ENCODE measurements at places on chromosomes 5 and 9.

DNA sequence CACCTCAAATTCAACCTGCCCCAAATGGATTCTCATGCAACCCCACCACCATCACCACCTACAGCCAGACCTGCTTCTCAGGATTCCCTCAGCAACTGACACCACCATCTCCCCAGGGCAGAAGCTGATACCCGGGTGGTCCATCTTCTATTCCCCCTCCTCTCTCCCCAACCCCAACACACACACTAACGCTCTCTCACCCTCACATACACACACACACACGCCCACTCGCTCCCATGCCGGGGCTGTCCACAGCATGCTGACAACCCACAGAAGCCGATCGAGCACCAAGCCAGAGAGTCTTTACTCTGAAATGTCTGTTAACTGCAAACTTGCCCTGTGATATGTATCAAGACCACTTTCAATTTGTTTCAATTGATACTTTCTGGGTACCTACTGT, 28.4 kb downstream of the B4GALT1 start:
- no peak for DNase-seq

GRCh38 chr5:56516035-56516434, 282.9 kb upstream of the ANKRD55 start:
- DNase-seq = no peak

DNA sequence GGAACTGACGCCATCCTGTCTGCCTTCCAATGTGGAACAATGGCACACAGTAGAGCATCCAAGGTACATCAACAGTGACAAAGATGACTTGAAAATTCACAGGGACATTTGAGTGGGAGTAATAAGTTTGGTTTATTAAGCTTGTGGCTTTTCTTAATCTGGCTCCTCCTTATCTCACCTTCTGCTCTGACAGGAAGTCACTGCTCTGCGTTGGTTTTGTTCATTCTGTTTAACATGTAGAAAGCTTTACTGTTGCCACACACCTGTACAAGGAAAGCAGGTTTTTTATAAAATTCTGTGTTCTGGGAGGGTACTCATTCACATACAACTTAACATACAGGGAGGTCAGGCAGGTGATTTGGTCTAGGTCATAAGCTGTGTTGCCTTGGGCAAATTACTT, 1.6 kb upstream of the GZMK start:
- DNase-seq = no peak

DNA sequence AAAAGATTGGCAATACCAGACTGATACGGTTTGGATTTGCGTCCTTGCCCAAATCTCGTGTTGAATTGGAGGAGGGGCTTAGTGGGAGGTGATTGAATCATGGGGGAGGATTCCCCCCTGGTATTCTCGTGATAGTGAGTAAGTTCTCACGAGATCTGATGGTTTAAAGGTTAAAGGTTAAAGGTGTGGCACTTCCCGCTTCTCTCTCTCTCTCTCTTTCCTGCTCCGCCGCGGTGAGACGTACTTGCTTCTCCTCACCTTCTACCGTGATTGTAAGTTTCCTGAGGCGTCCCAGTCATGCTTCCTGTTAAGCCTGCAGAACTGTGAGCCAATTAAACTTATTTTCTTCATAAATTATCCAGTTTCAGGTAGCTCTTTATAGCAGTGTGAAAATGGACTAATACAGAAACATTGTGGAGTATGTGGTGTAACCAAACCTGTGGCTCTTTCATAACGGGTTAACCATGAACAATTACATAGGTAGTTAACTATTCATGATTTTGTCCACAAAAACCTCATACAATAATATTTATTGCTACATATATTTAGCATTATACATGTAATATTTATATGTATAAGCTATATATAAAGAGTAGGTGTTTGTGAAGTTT, 107.5 kb downstream of the ANXA1 start:
- DNase-seq = no peak

- peak; percentile 62 for DNase-seq
These were observed 420.8 kb upstream of the GRAMD2B start for GRCh38 chr5:126002222-126002897.

DNA sequence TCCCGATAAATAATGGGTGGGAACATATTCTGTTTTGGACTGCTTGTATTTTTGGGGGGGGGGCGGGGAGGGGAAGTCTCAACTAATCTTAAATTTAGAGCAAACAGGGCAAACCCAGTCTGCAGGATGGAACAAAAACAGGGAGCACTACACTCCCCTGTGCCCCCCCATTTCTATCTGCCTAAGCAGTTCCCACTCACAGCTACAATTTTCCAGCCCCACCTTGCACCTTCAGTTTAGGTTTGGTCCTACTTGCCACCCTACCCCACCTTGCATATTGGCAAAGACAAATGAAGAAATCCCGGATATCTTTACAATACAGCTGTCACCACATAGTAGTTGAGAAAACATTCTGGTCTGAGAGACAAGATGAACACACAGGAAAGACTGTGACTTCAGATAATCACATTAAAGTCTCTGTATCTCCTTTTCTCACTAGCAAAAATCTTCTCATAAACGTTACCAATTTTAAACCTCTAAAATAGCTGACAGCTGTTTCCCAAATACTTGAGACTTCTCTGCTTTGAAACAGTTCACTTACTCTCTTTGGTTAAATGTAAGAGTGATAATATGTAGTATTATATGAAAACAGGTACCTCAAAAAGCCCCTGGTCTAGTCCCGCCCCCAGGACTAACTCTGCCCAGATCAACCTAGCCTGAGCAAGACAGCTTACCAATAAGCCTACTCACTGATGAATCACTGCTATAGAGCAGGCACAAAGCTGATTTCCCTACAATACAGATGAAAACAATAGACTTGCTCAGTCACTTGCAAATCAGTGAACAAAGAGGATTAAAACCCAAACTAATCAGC, 5.2 kb upstream of the RAPGEF6 start:
- peak; percentile 10 for DNase-seq

DNA sequence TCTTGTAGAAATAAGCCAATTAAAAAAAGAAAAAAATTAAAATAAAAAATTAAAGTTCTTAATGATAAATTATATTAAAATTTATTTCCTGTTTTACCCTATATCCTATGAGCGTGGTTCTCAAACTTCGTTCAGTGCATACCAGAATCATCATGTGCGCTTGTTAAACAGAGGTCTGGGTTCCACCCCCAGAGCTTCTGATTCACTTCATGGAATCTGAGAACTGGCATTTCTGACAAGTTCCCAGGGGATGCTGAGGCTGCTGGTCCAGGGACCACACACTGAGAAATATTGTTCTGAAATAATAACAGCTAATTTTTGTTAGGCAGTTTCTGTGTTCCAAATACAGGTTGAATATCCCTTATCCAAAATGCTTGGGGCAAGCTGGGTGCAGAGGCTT, 79.3 kb downstream of the TMC1 start:
- DNase-seq = no peak

DNA sequence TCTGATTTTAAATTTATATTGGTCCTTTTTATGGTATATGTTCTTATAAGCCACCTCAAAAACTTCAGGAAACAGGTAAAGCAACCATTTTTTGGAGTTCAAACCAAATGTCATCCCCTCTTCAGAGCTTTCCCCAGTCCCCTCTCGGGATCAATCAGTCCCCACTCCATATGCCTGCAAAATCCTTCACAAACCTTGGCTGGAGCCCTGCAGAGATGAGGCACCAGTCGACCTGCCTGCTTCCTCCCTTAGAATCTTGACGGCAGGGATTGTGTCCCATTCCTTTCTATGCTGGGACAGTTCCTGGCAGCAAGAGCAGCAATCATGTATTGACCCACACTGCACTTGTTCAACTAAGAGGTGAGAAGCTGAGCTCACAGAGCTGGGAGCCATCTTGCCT, 22.6 kb downstream of the B4GALT1 start:
- no peak for DNase-seq

DNA sequence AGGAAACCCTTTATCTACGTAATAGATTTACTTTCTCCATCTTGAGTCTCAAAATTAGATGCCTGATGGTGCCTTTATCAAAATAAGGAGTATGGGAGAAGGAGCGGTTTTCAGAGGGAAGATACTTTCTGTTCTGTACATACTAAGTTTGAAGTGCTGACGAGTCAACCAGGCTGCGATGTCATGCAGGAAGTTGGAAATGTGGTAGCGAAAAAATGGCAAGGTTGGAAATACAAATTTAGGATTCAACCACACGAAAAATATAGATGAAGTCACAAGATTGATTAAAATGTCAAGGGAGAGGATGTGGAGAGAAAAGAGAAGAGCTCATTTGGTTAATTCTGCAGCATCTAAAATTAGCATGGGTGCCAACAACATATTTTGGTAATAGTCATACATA, 129.5 kb downstream of the FOXD1 start:
- no peak for DNase-seq

DNA sequence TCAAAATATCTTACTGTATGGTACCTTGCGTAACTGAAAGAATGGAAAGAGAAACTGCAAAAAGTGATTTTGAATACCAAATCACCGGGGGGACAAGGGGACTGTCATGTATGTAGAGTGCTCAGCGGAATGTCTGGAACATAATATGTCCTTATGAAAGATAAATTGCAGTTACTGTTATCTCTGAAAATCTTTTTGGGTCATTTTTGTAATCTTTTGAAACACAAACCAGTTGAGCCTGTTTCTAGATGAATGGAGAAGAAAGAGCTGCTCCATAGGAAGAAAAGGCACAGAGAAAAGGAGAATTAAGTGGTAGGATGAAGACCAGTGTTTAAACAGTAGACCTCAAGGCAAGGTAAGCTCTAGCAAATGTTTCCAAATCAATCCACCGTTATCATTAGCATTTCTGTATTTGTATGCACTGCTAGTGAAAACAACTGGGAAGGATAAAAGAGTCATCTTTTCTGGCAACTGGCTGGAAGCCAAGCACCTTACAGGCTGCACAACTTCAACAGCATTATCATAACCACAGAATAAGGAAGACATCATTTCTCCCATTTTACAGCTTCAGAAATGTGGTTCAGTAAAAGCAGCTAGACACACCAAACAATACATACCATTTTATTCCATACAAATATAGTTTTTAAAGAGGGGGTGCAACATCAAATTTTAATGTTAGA, 158.5 kb downstream of the TRPM3 start:
- no peak for DNase-seq

- DNase-seq = peak; percentile 97
These were observed 965 bp downstream of the PTGDS start for GRCh38 chr9:136978073-136978864.

DNA sequence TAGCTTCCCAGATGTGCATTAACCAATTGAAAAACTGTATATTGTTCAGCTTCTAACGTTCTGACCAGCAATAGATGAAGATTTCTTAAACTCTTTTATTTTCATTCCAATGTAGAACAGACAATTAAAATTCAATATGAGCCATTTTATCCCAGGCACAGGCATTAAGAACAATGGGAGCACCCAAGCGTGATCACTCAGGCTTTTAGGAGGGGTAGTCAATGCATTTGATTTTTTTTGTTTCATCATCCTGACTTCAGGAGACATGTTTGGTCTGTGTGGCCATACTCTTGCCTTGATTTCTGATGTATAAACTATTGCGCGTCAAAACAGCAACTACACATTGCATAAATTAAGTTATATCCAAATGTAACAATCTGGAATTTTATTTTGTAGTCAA, 653.0 kb upstream of the RORB start:
- DNase-seq = no peak

- DNase-seq = no peak
These were observed 1275.7 kb downstream of the PTPRD start for GRCh38 chr9:9337129-9337528.

DNA sequence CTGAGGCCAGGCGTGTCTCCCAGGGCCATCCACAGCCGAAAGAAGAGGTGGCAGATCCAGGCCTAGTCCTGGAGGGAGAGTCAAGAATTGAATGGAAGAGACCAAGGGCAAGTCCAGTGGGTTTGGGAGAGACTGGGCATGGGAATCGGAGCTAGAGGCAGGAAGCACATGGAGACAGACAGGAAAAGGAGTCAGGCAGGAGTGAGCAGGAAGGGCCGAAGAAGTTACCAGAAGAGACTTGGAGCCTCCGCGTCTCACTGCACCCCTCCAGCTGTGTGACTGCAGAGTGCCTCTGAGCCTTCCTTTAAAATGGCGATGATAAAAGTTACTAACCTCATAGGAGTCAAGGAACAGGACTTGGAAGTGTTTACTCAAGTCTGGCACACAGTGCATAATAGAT, 64.4 kb upstream of the ANGPTL2 start:
- no peak for DNase-seq

DNA sequence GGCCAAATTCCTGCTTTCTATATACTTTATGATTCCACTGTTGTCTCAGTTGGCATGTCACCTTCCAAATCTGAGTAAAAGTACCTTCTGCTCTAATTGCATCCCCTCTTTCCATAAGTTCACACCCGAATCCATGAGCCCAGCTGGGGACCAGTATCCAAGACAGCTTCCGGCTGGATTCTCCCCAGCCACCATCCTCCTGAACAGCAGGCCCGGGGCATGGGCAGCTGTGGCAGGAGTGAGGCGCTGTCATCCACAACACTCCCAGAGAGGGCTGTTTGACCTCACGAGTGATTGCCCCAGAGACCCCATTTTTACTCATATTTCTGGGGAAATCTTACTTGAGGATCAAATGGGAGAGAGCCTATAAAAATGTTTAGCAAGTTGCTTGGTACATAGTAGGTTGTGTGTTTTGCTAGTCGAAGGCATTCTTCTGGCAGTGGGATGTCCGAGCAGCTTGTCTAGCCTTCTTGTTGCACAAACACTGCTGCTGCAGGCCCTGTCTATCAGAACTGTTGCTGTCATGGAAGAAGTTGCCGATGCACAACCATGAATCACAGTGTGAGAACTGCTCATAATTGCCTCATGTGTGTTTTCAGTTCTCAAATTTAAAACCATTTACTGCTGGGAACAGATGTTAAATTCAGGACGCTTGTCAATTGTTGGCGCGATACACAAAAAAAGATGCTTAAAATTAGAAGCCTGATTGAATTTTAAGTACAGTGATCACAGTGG, 93.8 kb downstream of the HSPA4 start:
- DNase-seq = no peak

DNA sequence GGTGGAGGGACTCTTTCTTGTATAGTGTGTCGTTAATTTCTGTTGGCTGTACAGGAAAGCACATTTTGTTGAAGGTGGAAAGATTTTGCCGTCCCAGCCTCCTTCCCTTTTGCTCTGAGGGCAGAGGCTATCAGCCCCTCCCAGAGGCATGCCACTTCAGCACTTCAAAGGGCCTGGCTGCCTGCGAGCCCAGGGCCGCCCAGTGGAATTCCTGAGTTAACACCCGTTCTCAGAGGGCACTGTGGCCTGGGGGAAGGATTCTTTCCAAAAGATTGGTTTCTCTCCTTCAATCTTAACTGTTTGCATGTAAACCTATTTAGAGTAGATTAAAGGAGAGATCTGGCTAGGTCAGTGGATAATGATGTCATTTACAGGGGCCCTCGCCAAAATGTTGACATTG, 238.6 kb downstream of the FANCC start:
- no peak for DNase-seq

- DNase-seq = no peak
These were observed 2.9 kb downstream of the MYOZ3 start for GRCh38 chr5:150663936-150664335.

- DNase-seq = no peak
These were observed 8.4 kb downstream of the FLT4 start for GRCh38 chr5:180640861-180641565.

All from AG08395 (cell line).